Smooth muscle cell of the umbilical artery (primary cell): ENCODE measurements at places on chromosomes 11 and 22. TPM values are rescaled to one million over a fixed set of nuclear protein-coding genes. Genes with fewer than 3 reads are reported as not detected.

Gene FREY1
- 1.1 and 1.8 TPM in 2 replicates for total RNA-seq

Gene PGR
- total RNA-seq: under 0.01 and 0.05 TPM in 2 replicates

Gene PGA4
- not detected in 2 replicates for total RNA-seq

Gene COMT
- 252 and 308 TPM in 2 replicates for total RNA-seq

Gene CD3E
- not detected in 2 replicates for total RNA-seq

Gene TMEM191B
- under 0.01 and 0.97 TPM in 2 replicates for total RNA-seq

Gene HTR3B
- not detected in 2 replicates for total RNA-seq

Gene TNNI2
- not detected in 2 replicates for total RNA-seq

Gene PAFAH1B2
- total RNA-seq: 139 and 201 TPM in 2 replicates

Gene KCNQ1OT1
- 5.0 and 6.1 TPM in 2 replicates for total RNA-seq

Gene OR8D1
- not detected in 2 replicates for total RNA-seq

Gene MMP1
- total RNA-seq: 47.9 and 122 TPM in 2 replicates

Gene OR10D3
- not detected in 2 replicates for total RNA-seq

Gene SHANK3
- total RNA-seq: 0.59 and 1.0 TPM in 2 replicates

Gene HSPB2
- total RNA-seq: under 0.01 and 0.14 TPM in 2 replicates

Gene PGA5
- total RNA-seq: not detected in 2 replicates

Gene C11orf58
- 175 and 187 TPM in 2 replicates for total RNA-seq

Gene OLFML1
- total RNA-seq: 0.18 TPM in 1 of 2 replicates, not detected in the other

Gene TPBGL
- under 0.01 and 0.05 TPM in 2 replicates for total RNA-seq

Gene FEN1
- 8.6 and 18.8 TPM in 2 replicates for total RNA-seq

Gene RCOR2
- 2.7 and 4.0 TPM in 2 replicates for total RNA-seq

Gene OR52I1
- not detected in 2 replicates for total RNA-seq

Gene CHRM4
- total RNA-seq: not detected in 2 replicates

Gene OR5P2
- total RNA-seq: not detected in 2 replicates

Gene OR6A2
- total RNA-seq: 0.30 and 1.2 TPM in 2 replicates

Gene LRRC56
- total RNA-seq: 0.89 and 1.0 TPM in 2 replicates

Gene CEP126
- 0.89 and 1.2 TPM in 2 replicates for total RNA-seq

Gene OR4S2
- not detected in 2 replicates for total RNA-seq

Gene ACR
- not detected in 2 replicates for total RNA-seq

Gene DCUN1D5
- 54.0 and 56.7 TPM in 2 replicates for total RNA-seq

Gene HTR3A
- not detected in 2 replicates for total RNA-seq

Gene UBE4A
- 37.4 and 42.0 TPM in 2 replicates for total RNA-seq

Gene SPDYC
- total RNA-seq: not detected in 2 replicates

Gene SNX32
- total RNA-seq: 0.92 and 1.8 TPM in 2 replicates

Gene KRTAP5-7
- total RNA-seq: 0.14 TPM in 1 of 2 replicates, not detected in the other

Gene OTUB1
- total RNA-seq: 42.8 and 45.6 TPM in 2 replicates

Gene AQP11
- 2.8 and 8.9 TPM in 2 replicates for total RNA-seq

Gene MAP6
- 0.59 and 0.69 TPM in 2 replicates for total RNA-seq

Gene C11orf97
- not detected in 2 replicates for total RNA-seq

Gene MS4A4A
- total RNA-seq: not detected in 2 replicates

Gene APOBEC3H
- not detected in 2 replicates for total RNA-seq

Gene KREMEN1
- total RNA-seq: 3.4 and 4.2 TPM in 2 replicates

Gene MS4A2
- total RNA-seq: not detected in 2 replicates

Gene DGCR6
- 0.14 and 1.8 TPM in 2 replicates for total RNA-seq

Gene IFITM1
- total RNA-seq: 0.42 and 11.6 TPM in 2 replicates

Gene APOA4
- not detected in 2 replicates for total RNA-seq

Gene SEPTIN5
- total RNA-seq: 14.8 and 27.3 TPM in 2 replicates

Gene TTLL1
- 13.5 and 18.7 TPM in 2 replicates for total RNA-seq

Gene KDM2A
- 51.1 and 75.2 TPM in 2 replicates for total RNA-seq

Gene ASPHD2
- 2.1 and 2.3 TPM in 2 replicates for total RNA-seq

Gene PLA2G6
- total RNA-seq: 11.3 and 13.4 TPM in 2 replicates

Gene SLC6A5
- total RNA-seq: not detected in 2 replicates

Gene TECTA
- under 0.01 and 0.18 TPM in 2 replicates for total RNA-seq

Gene MIOX
- total RNA-seq: not detected in 2 replicates

Gene GSTT2B
- total RNA-seq: 4.2 and 15.7 TPM in 2 replicates
